ENCODE measurements at places on chromosomes 6 and 20. TPM values are rescaled to one million over a fixed set of nuclear protein-coding genes. Genes with fewer than 3 reads are reported as not detected.

ALDH5A1 gene
- 62.2 TPM for total RNA-seq

DNA sequence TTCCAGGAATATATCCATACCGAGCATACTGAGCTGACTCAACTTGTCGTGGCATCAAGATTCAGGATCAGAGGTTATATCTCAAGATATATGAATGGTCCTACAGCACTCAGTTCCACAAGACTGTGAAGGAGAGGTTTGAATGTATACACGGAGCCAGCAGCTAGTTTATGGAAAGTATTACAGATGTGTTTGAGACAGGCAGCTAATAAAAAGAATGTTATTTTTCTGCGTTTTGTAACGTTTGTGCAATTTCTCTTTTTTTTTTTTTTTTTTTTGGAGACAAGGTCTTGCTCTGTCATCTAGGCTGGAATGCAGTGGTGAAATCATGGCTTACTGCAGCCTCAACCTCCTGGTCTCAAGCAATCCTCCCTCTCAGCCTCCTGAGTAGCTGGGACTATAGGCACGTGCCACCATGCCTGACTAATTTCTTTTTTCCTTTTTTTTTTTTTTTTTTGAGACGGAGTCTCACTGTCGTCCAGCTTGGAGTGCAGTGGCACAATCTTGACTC, 3.4 kb upstream of the FAM110A start:
- DNase-seq = no peak

SPATS1 gene
- total RNA-seq = not detected

DNA sequence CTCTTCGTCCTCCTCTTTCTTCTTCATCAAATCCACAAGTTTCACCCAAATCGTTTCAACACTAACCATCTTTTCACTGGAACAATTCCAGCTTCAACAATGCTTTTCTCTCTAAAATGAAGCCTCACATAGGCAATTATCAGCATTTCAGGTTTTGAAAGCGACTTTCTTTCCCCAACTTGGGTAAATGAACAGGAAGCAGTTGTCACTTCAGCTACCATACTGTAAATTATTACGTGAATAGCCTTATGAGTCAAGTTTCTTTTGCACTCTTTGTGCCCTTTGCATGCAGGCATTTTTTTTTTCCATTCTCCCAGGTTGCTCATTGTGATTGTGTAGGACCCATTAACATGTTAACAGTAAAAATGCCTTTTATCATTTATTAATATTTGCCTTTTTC, 121.7 kb upstream of the BTBD3 start:
- DNase-seq = no peak

- no peak for DNase-seq
These were observed 149.9 kb downstream of the RALGAPA2 start for GRCh38 chr20:20562507-20562906.

- DNase-seq = no peak
These were observed 75.4 kb downstream of the ARHGAP18 start for GRCh38 chr6:129634411-129635230.

DNA sequence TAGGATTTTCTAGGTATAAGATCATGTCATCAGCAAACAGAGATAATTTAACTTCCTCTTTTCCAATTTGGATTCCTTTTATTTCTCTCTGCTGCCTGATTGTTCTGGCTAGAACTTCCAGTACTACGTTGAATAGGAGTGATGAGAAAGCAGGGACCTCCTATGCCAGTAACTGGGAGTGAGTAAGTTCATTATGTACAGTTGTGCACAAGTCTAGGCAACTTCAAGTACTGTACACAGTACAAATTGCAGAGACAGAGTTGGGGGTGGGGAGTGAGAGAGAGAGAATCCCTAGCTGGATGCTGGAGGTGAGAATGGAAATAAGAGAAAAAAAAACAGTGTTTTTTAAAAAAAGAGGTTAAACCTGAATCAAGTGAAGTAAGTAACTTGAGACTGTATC, 210.2 kb downstream of the MMUT start:
- no peak for DNase-seq

DNA sequence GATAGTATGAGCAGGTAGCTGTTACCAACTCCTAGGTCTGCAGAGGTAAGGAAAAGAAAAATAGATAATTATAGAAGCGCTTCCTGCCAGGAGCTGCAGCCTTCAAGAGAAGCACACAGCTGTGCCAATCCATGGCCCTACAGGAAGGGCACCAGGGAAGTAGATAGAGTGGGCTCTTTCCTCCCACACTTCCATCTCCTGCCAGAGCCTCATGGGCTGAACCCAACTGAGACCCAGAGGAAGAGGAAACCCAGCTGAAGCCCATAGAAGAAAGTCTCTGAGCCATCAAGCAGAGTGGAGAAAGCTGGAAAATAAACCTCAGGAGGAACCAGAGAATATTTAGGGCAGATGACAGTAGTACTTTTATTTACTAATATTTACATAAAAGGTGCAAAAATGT, 146.7 kb upstream of the ATXN1 start:
- no peak for DNase-seq
